ENCODE measurements at places on chromosomes 4 and X. TPM values are rescaled to one million over a fixed set of nuclear protein-coding genes. Genes with fewer than 3 reads are reported as not detected.

Gene VSIG1
- total RNA-seq, result not detected

Gene ODAPH
- total RNA-seq, result not detected

Gene RS1
- not detected for total RNA-seq

Gene CLNK
- not detected for total RNA-seq

Gene HHIP
- total RNA-seq, result 0.31 TPM

Gene AGA
- total RNA-seq, result 14.5 TPM

Gene THOC2
- total RNA-seq, result 28.6 TPM

Gene CYTL1
- not detected for total RNA-seq

Gene RPGR
- 11.0 TPM for total RNA-seq

Gene NR3C2
- 15.7 TPM for total RNA-seq

Gene MAMLD1
- total RNA-seq, result 3.3 TPM

Gene PPARGC1A
- 72.3 TPM for total RNA-seq

Gene LANCL3
- 0.08 TPM for total RNA-seq

Gene IRS4
- not detected for total RNA-seq

Gene SNCA
- 23.3 TPM for total RNA-seq

Gene ASMT
- not detected for total RNA-seq

Gene LRRC66
- not detected for total RNA-seq

Gene PGAM4
- total RNA-seq, result not detected

Gene MAGED4
- 0.63 TPM for total RNA-seq

Gene NOA1
- total RNA-seq, result 17.2 TPM

Gene FAM47E
- 1.0 TPM for total RNA-seq

Gene MAOB
- 21.0 TPM for total RNA-seq

Gene SMIM43
- total RNA-seq, result not detected

Gene GAGE13
- not detected for total RNA-seq

Gene GABRE
- 16.2 TPM for total RNA-seq

Gene DGKK
- not detected for total RNA-seq

Gene NKAP
- total RNA-seq, result 3.5 TPM

Gene CD38
- 3.1 TPM for total RNA-seq

Gene RHOXF2B
- not detected for total RNA-seq

Gene CLIC2
- total RNA-seq, result 12.5 TPM

Gene RBM10
- total RNA-seq, result 22.1 TPM

All from right atrium auricular region (tissue), 2 donors.